Right ventricle myocardium superior (tissue), 1 donor: ENCODE measurements at places on chromosomes 4 and X. TPM values are rescaled to one million over a fixed set of nuclear protein-coding genes. Genes with fewer than 3 reads are reported as not detected.

Gene PNMA5
- not detected for total RNA-seq

DNA sequence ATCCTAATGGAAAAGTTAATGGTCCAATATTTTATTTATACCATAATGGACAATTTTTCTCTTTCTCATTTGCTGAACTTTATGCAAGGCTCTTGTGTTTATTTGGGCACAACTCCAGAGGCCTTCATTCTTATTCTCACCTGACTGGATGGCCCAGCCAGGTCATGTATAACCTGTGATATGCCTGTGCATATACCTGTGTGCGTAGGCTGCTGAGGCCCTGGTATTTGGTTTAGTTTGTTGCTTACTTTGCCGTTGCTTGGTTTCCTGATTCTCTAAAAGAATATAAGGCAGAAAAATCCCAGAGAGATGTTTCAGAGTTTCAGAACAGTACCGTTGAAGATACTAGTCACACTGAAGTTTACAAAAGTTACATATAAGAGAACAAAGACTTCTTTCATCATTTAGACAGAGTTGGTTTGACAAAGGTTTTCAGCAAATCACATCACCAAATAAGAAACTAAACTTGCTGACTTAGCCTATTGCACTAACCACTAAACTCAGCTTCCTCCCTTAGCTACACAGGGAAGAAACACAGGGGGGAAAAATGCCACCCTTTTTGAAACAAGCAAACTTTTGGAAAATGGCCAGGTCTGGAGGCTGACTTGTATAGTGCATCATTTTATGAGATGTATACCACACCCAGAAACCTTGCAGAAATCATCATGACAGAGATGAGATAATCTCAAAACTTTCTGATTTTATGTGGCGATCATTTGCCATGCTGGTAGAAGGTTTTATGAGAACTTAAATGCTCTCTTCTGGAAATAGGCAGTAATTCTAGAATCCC is 248.5 kb downstream of the GRIA3 start:
- DNase-seq = no peak

DNA sequence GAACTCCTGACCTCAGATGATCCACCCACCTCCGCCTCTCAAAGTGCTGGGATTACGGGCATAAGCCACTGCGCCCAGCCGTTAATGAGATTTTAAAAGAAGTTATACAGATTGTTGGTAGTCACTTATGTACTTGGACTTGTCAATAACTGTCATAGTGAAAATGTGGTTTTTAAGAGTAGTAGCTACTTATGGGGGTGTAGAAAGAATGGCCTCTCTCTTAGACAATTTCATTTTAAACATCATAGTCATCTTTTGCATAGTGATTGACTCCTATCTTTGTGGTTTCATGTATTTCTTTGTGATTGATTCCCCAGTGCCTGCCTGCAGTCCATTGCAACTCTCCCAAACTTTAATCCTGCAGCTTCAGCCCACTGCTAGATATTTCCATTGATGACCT is 17.4 kb downstream of the FAM199X start:
- DNase-seq = no peak

Gene MAMLD1
- 1.9 TPM for total RNA-seq

DNA sequence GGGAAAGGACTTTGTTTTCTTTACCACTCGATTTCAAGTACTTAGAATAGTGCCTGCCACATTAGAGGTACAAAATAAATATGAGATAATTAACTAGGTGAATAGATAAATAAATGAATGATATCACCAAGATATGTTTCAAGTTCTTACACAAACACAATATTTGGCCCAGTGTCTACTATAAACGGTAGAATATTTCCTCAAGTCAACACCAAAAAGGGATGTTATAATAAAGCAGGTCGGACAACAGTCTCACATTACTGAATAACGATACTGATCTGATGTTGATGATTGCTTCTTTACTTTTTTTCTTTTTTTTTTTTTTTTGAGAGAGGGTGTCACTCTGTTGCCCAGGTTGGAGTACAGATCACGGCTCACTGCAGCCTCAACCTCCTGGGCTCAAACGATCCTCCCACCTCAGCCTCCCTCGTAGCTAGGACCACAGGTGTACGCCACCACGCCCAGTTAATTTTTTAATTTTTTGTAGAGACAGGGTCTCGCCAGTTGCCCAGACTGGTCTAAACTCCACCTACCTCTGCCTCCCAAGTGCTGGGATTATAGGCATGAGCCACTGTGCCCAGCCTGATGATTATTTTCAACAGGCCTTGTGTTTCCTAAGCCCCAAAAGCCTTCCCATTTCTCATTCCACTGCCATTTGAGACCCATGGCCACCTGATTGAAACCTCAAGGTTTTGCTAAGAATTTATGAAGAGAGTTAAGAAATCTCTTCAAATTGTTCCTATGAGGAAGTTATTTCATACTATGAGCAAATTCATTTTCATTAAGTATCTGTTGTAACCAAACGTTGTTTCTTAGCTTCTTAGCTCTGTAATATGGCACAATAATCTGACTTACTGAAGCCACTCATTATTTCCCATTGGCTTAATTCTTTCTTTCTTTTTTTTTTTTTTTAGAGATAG is 2.3 kb downstream of the MANBA start:
- no peak for DNase-seq

Gene PNCK
- 8.1 TPM for total RNA-seq
